Fibroblast of villous mesenchyme (primary cell): ENCODE measurements at places on chromosomes 7 and 10.

DNA sequence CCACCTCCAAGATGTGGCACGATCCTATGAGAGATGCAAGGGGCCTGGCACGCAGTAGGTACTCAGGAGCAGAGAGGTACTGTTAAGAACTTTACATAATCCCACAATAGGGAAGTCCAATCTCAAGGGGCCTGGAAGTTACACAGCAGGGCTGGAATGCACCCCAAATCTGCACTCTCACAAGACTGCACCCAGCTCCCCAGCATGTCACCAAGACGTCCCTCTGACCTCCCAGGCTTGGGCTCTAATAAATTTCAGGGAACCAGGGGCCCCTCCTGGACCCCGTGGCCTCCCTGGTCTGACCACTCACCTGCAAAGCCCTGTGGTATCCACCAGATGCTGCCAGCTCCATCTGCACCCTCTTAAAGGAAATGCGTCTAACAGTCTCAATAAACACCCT is 94.9 kb downstream of the OAT start:
- DNase-seq = no peak

DNA sequence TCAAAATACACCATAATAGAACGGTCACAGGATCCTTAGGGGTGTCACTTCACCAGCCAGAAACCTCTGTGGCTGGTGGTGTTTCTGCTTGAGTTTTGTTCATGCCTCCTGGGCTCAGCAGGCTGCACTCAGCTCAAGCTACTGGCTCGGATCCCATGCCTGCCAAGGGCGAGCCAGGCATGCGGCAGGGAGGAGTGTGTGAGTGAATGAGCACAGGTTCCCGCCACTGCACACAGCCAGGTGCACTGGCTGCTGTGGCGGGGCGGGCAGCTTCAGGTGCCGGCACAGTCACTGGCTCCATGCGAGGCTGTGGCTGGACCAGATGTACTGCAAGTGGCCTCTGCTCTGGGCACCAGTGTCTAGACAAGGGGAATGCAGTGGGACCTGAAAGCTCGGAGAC is 29.5 kb downstream of the CLDN12 start:
- no peak for DNase-seq

GRCh38 chr10:69426376-69426727 is 9.6 kb upstream of the TACR2 start:
- peak; percentile 82 for DNase-seq

GRCh38 chr10:46092524-46093081 is 46.5 kb upstream of the MSMB start:
- no peak for DNase-seq

DNA sequence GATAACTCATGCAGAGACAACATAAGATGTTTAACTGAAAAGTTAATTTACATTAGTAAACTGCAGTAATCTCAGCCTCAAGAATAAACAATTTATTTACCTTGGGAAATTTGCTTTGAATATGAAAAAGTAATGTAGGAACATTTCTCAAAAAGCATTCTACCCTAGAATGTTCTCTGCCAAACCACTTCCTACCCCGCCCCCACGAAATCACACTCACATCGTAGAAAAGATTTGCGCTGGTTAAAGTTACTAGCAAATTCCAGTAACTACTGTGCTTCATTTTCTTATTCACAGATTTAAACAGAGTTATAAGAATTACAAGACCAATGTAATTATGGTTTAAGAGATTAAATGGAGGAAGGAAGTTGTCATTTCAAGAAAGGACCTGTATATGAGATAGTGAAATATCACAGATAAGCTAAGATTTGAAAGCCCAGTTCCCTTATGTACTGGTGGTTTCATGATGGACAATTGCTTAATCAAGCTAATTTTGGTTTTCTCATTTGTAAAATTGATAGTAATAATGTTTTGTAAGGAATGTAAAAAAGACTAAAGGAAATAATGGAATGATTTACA is 175.4 kb downstream of the GNAI1 start:
- no peak for DNase-seq

DNA sequence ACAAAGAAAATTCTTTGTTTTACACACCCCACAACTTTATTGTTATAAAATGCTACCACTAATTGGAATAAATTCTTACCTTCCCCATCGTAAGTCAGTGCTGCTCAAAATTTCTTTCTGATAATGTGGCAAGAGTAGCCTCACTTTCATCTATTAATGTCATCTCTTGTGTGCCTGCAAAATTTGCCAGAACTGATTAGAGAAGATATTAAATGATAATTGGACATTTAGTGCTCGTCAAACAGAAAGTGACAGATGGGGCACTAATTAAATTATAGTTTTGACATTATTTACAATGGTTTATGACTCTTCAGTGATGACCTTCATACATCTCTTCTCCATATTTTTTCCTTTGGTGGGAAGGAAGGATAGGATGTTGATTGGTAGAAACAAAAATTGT is 690.9 kb downstream of the NXPH1 start:
- no peak for DNase-seq

GRCh38 chr10:57018452-57018851 is 657.4 kb upstream of the ZWINT start:
- no peak for DNase-seq

GRCh38 chr10:17665747-17666146 is 21.8 kb downstream of the STAM start:
- peak; percentile 96 for DNase-seq

- DNase-seq = no peak
Observed at GRCh38 chr10:122993797-122994336, 13.7 kb downstream of the PSTK start.

- DNase-seq = no peak
Observed at GRCh38 chr10:107072786-107073185, 91.7 kb downstream of the SORCS1 start.

DNA sequence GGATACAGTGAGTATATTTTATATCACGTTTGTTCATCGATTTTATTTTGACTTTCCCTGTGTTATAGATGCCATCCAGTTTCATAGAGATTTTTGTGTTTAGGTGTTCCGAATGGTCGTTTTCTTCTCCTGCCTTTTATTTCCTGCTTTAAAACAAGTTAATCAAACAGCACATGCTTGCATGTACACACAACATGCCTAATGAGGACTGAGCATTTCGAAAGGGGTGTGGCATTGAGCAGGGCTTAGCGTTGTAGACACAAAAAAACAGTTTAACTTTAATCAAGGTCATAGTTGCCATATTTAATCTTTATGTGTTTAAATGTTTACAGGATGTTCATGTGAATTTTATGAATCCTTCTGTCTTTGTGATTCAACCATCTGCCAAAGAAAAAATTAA is 430.5 kb upstream of the GALNT17 start:
- no peak for DNase-seq

GRCh38 chr7:50264908-50265307 is 39.6 kb upstream of the IKZF1 start:
- DNase-seq = no peak

DNA sequence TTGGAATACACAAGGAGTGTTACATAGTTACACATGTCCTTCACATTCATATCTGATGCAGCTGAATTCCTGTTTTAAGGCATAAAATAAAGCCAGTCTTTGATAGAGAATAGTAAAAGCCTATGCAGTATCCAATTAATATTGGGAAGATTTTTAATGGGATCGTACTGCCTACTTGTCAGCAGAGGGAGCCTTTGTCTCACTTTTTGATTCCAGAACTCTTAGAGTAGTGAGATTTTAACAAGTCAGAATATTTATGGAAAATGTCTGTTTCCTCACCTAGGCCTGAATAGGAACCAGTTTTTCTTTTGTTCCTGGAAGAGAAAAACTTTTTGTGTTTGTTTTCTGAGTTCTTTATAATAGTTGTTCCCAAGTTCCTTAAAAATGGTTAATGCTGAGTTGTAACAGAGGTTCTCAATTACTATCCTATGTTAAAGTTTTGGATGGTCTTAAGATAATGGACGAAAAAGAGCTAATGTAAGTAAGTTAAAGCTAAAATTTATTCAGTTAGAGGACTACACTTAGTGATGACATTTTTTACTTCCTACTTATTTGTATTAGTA is 114.0 kb downstream of the BBS9 start:
- peak; percentile 67 for DNase-seq

GRCh38 chr7:101094376-101094775 is 9.1 kb downstream of the TRIM56 start:
- no peak for DNase-seq

- peak; percentile 44 for DNase-seq
Observed at GRCh38 chr7:108083980-108084379, 46.2 kb downstream of the LAMB4 start.
